ENCODE measurements at places on chromosomes 5 and 9.

DNA sequence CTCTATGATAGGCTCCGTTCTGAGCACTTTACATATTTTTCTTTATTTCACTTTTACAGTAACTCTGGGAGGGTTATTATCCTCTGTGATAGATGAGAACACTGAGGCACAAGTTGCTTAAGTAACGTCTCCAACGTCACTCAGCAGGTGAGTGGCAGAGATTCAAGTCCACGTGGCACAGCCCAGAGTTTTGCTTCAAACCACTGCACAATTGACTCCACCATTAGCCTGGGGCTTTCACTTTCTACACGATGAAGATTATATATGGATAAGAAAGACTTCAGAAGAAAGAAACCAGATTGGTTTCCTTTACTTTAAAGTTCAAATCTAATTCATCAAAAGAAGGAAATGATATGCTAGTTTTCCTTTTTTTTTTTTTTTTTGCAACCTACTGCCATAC lies 245.9 kb downstream of the SYK start:
- no peak for DNase-seq

- no peak for DNase-seq
Measured at GRCh38 chr9:108386032-108386431, 469.8 kb downstream of the ACTL7B start.

- no peak for DNase-seq
Measured at GRCh38 chr5:160474084-160474483, 52.4 kb downstream of the PTTG1 start.

GRCh38 chr9:71981944-71982343 lies 70.5 kb downstream of the C9orf85 start:
- DNase-seq, result no peak
